ENCODE measurements at places on chromosomes 1 and 21. TPM values are rescaled to one million over a fixed set of nuclear protein-coding genes. Genes with fewer than 3 reads are reported as not detected.

GRCh38 chr1:93549811-93550210 lies 101.9 kb downstream of the FNBP1L start:
- no peaks in the 10 kb centered on the region for H3K27me3 ChIP-seq
- no peak overlapping the region for H3K27ac ChIP-seq
- no peaks in the 10 kb centered on the region for H3K36me3 ChIP-seq
- no peaks in the 10 kb centered on the region for H3K4me1 ChIP-seq

GRCh38 chr1:32618673-32619221 lies 31.6 kb downstream of the ZBTB8OS start:
- no peak overlapping the region for H3K4me3 ChIP-seq
- H3K4me1 ChIP-seq: no peaks in the 10 kb centered on the region
- H3K27ac ChIP-seq: no peak overlapping the region
- H3K27me3 ChIP-seq: no peaks in the 10 kb centered on the region

- H3K4me1 ChIP-seq: no peaks in the 10 kb centered on the region
- H3K36me3 ChIP-seq: no peaks in the 10 kb centered on the region
- no peak overlapping the region for H3K27ac ChIP-seq
- no peak overlapping the region for H3K4me3 ChIP-seq
- H3K27me3 ChIP-seq: no peaks in the 10 kb centered on the region
These were observed 70.6 kb upstream of the GORAB start for GRCh38 chr1:170461291-170461747.

GRCh38 chr1:213987927-213988506 lies at the start of gene PROX1:
Gene PROX1 (plus strand): TSS chr1:213987973. CDS start chr1:213996536, 8,563 bp downstream.
- peak; percentile 69 for DNase-seq
- H3K4me3 ChIP-seq: peak within 1 kb of the TSS; percentile 53
- peaks cover 13% of the 10 kb centered on the region for H3K4me1 ChIP-seq
- H3K27ac ChIP-seq: peak within 1 kb of the TSS; percentile 94
- no peaks in the 10 kb centered on the region for H3K27me3 ChIP-seq

- no peaks in the 10 kb centered on the region for H3K4me1 ChIP-seq
- no peak overlapping the region for H3K4me3 ChIP-seq
- no peak overlapping the region for H3K27ac ChIP-seq
- no peaks in the 10 kb centered on the region for H3K27me3 ChIP-seq
- H3K36me3 ChIP-seq: no peaks in the 10 kb centered on the region
- no peak for DNase-seq
These were observed 40.3 kb downstream of the LMX1A start for GRCh38 chr1:165316153-165316772.

GRCh38 chr1:50681931-50682330 lies 258.7 kb upstream of the DMRTA2 start:
- no peaks in the 10 kb centered on the region for H3K36me3 ChIP-seq
- no peak overlapping the region for H3K4me3 ChIP-seq
- no peak for DNase-seq
- H3K27me3 ChIP-seq: no peaks in the 10 kb centered on the region
- H3K4me1 ChIP-seq: peaks cover 2% of the 10 kb centered on the region

- H3K27ac ChIP-seq: no peak overlapping the region
- no peaks in the 10 kb centered on the region for H3K27me3 ChIP-seq
- peaks cover 3% of the 10 kb centered on the region for H3K36me3 ChIP-seq
- H3K4me1 ChIP-seq: no peaks in the 10 kb centered on the region
- DNase-seq: no peak
These were observed 1.5 kb downstream of the SETDB1 start for GRCh38 chr1:150927624-150928023.

DNA sequence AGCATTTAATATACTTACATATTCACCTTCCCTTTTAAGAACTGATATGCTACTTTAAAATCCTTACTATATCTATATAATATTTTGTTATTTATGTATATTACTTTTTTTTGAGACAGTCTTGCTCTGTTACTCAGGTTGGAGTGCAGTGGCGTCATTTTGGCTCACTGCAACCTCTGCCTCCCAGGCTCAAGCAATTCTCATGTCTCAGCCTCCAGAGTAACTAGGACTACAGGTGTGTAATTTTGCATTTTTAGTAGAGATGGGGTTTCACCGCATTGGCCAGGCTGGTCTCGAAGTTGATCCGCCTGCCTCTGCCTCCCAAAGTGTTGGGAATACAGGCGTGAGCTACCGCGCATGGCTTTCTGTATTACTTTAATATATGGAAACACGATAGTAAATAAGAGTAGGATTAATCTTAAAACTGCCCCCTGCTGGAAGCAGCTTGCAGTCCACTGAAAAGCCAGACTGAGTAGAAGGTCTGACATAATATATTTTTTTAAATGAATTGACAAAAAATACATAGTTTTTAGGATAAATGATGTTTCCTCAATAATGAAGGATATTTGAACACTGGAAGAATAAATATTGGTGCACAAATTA lies 24.4 kb downstream of the RCAN3 start:
- no peaks in the 10 kb centered on the region for H3K36me3 ChIP-seq
- no peak for DNase-seq
- no peaks in the 10 kb centered on the region for H3K4me1 ChIP-seq
- no peak overlapping the region for H3K4me3 ChIP-seq
- no peak overlapping the region for H3K27ac ChIP-seq
- no peaks in the 10 kb centered on the region for H3K27me3 ChIP-seq

GRCh38 chr1:202697038-202697437 lies 13.2 kb downstream of the SYT2 start:
- no peaks in the 10 kb centered on the region for H3K27me3 ChIP-seq
- H3K4me3 ChIP-seq: no peak overlapping the region
- no peaks in the 10 kb centered on the region for H3K36me3 ChIP-seq
- H3K4me1 ChIP-seq: no peaks in the 10 kb centered on the region
- no peak for DNase-seq

GRCh38 chr1:150875197-150876118 lies 941 bp downstream of the ARNT start:
- DNase-seq: no peak
- no peaks in the 10 kb centered on the region for H3K27me3 ChIP-seq
- H3K36me3 ChIP-seq: no peaks in the 10 kb centered on the region

DNA sequence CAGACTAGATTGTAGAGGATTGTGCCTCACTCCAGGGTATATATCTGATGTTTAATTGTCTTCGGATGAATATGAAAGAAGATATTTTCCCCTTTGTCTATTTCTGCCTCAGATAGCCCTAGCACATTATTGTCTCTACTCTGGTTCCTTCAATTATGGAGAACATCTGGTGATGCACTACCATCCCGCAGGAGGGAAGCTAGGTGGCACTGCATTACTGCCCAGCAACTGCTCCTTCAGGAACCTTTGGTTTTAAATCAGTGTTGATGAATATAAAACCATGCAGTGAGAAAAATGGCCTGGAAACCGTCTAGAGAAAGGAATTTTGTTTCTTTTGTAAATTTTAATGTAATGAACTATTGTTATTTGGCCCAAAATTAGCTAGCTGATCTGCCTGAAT lies 68.5 kb downstream of the GPR88 start:
- peak; percentile 44 for DNase-seq
- no peaks in the 10 kb centered on the region for H3K36me3 ChIP-seq
- peaks cover 3% of the 10 kb centered on the region for H3K4me1 ChIP-seq
- no peak overlapping the region for H3K4me3 ChIP-seq
- H3K27ac ChIP-seq: no peak overlapping the region
- H3K27me3 ChIP-seq: no peaks in the 10 kb centered on the region

- H3K36me3 ChIP-seq: no peaks in the 10 kb centered on the region
- no peak overlapping the region for H3K4me3 ChIP-seq
- H3K27ac ChIP-seq: no peak overlapping the region
- H3K27me3 ChIP-seq: no peaks in the 10 kb centered on the region
- H3K4me1 ChIP-seq: no peaks in the 10 kb centered on the region
- no peak for DNase-seq
These were observed 26.9 kb upstream of the RGL1 start for GRCh38 chr1:183778045-183778444.

- no peak for DNase-seq
- H3K4me1 ChIP-seq: no peaks in the 10 kb centered on the region
- H3K4me3 ChIP-seq: no peak overlapping the region
- H3K27ac ChIP-seq: no peak overlapping the region
These were observed 92.3 kb upstream of the UBE2U start for GRCh38 chr1:64110924-64111777.

GRCh38 chr1:68429233-68429808 lies 20.4 kb downstream of the RPE65 start:
- no peak overlapping the region for H3K4me3 ChIP-seq
- no peaks in the 10 kb centered on the region for H3K36me3 ChIP-seq
- H3K27ac ChIP-seq: no peak overlapping the region
- H3K27me3 ChIP-seq: no peaks in the 10 kb centered on the region

- H3K4me1 ChIP-seq: peaks cover 74% of the 10 kb centered on the region
- H3K27ac ChIP-seq: peak overlapping the region; percentile 70
- no peak overlapping the region for H3K4me3 ChIP-seq
- no peak for DNase-seq
- no peaks in the 10 kb centered on the region for H3K36me3 ChIP-seq
These were observed 31.9 kb upstream of the ECE1 start for GRCh38 chr1:21321963-21322680.

DNA sequence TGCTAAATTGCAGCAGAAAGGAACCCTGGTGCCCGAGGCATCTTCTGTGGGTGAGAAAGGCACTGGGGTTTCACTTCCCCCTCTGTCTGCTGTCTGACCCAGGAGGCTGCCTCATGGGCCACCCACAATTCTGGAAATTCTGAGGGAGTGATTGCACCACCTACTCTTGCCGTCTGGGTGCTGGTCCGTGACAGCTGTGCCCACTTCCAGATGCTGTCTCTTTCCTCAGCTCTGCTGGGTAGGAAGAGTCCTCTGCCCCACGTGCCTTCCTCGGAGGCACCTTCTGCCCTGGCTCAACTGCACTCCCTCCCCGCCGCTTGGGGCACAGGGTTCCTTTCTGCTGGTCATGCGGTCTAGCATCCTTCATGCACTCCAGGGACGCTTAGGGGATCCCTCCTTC lies 96.3 kb downstream of the ARHGEF10L start:
- H3K4me1 ChIP-seq: no peaks in the 10 kb centered on the region
- no peak overlapping the region for H3K27ac ChIP-seq
- H3K4me3 ChIP-seq: no peak overlapping the region
- no peak for DNase-seq
- H3K36me3 ChIP-seq: no peaks in the 10 kb centered on the region
- no peaks in the 10 kb centered on the region for H3K27me3 ChIP-seq

GRCh38 chr1:234996245-234996757 lies 132.3 kb downstream of the TOMM20 start:
- H3K36me3 ChIP-seq: no peaks in the 10 kb centered on the region
- peaks cover 9% of the 10 kb centered on the region for H3K4me1 ChIP-seq
- no peaks in the 10 kb centered on the region for H3K27me3 ChIP-seq
- no peak for DNase-seq

DNA sequence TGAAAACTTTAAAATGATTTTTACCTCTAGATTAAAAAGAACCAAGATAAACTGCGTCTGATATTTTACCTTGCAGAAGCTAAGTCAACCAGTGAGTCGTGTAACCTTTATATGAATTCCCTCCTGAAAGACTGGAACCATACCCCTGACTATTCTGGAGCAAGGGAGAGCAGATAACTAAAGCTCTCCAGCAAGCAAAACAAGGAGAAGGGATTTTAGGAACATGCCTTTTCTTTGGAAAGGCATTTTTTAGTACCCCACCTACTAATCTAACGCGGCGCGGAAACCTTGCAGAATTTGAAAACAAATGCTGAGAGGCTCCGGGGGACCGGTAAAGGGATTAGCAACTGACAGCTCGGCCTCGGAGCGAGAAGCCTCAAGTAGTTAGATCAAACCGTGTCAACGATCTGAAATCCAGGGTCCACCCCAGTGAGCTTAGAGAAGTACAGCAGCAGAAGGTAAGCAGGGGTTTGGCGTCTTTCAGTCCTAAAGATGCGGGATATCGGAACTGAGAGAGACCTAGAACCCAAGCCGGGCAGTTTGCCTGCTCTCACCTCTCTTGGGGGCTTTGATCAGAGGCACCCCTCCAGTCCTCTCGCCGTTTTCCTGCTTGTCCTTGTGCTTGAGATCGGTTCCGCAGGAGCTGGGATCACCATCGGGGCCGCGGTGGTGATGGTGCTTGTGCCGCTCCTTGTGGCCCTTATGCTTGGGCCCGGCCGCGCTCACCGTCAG lies 954 bp downstream of the RSBN1 start:
- H3K4me3 ChIP-seq: peak overlapping the region; percentile 77
- H3K4me1 ChIP-seq: peaks cover 4% of the 10 kb centered on the region
- H3K27me3 ChIP-seq: no peaks in the 10 kb centered on the region
- H3K36me3 ChIP-seq: no peaks in the 10 kb centered on the region

DNA sequence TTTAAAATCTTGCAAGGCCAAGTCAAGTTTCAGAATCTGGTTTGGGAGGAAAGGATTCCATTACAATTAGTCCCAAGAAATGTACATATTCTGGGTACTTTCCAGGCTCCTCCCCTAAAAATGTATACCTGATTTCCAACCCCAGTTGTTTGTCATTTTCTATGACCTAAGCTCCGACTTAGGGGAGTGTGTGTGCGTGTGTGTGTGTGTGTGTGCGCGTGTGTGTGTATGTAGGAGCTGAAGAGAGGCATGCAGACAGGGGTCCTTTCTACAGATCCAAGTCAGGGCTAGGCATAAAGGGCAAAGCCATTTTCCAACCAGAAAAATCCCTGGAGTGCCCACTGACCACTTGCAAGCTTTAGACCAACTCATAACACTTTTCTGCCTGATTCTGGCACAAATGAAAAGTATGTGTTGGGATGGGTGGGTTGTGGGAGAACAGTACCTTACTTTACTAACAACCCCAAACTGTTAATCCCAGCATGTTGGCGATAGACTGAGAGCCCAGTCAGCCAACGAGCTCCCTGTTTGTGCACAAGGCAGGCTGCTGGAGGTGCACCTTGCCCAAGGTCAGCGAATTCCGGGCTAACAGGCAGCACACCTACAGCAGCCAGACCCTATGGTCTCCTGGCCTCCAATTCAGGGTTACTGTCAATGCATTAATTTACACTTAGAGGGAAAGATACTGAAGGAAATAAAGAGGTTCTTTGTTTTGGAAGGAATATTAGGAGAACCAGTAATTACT lies 1.7 kb downstream of the TRABD2B start:
- no peak overlapping the region for H3K27ac ChIP-seq
- no peaks in the 10 kb centered on the region for H3K36me3 ChIP-seq
- DNase-seq: no peak
- H3K4me1 ChIP-seq: no peaks in the 10 kb centered on the region
- no peaks in the 10 kb centered on the region for H3K27me3 ChIP-seq

- H3K36me3 ChIP-seq: no peaks in the 10 kb centered on the region
- H3K4me3 ChIP-seq: no peak overlapping the region
- no peaks in the 10 kb centered on the region for H3K27me3 ChIP-seq
- no peak overlapping the region for H3K27ac ChIP-seq
- DNase-seq: no peak
- no peaks in the 10 kb centered on the region for H3K4me1 ChIP-seq
These were observed 34.9 kb upstream of the SCYL3 start for GRCh38 chr1:169928438-169929209.

- H3K36me3 ChIP-seq: no peaks in the 10 kb centered on the region
- H3K27me3 ChIP-seq: no peaks in the 10 kb centered on the region
- DNase-seq: no peak
- no peak overlapping the region for H3K27ac ChIP-seq
These were observed 15.9 kb upstream of the MUTYH start for GRCh38 chr1:45356186-45356585.

Gene CHRNB2
- not detected for total RNA-seq

Gene RNPEP
- total RNA-seq: 40.5 TPM

Gene CR1L
- not detected for total RNA-seq

Gene TRIM67
- 0.05 TPM for total RNA-seq

Gene PODN
- 154 TPM for total RNA-seq

Gene CACNA1S
- not detected for total RNA-seq

Gene ABCG1
- 14.9 TPM for total RNA-seq

Gene SLAMF8
- 6.2 TPM for total RNA-seq

Gene ACTN2
- 0.83 TPM for total RNA-seq

Gene CCDC17
- total RNA-seq: 2.0 TPM

Gene UTS2
- total RNA-seq: not detected

Gene MSH4
- total RNA-seq: 0.88 TPM

Gene CLCA1
- total RNA-seq: 0.07 TPM

Gene PTPN7
- 1.4 TPM for total RNA-seq

Gene USP33
- 50.4 TPM for total RNA-seq

Gene CD164L2
- total RNA-seq: 15.5 TPM

Gene SLAMF6
- total RNA-seq: not detected

Gene HPCA
- total RNA-seq: 1.0 TPM

Gene ZNF697
- 8.3 TPM for total RNA-seq
